ENCODE measurements at places on chromosomes 13 and 19.

- DNase-seq, result peak; percentile 54
- no peaks in the 10 kb centered on the region for H3K27me3 ChIP-seq
- no peak overlapping the region for H3K27ac ChIP-seq
Measured at GRCh38 chr13:110646442-110647364, 31.4 kb downstream of the NAXD start.

DNA sequence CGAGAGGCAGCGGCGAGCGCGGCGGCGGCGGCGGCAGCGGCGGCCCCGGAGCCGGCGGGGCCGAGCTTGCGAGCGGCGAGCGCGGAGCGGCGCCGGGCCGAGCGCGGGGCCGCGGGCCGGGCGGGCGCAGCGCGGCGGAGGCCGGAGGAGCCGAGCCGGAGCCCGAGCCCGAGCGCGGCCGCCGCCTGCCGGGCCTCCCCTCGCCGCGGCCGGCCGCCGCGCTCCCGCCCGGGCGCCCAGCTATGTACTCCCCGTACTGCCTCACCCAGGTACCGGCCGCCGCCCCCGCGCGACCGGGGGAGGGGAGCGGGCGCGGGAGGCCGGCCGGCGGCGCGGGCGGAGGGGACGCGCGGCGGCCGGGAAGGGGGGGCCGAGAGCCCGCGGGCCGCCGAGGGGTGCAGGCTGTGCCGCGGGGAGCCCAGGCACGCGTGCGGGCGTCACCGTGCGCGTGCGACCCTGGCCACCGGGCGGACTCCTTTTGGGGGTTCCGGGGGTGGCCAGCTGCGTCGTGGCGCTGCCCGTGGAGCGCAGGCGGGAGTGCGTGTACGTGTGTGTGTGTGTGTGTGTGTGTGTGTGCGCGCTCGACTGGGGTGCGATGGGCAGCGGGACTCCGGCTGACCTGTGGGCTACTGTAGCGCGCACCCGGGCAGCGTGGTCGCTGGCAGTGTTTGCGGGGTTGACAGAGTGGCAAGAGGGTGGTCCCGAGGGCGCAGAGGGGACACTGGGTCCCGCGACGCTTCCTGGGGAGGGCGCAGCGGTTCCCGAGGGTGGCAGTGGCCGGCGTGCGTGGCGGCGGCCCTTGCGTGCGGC, 526 bp downstream of the NFIX start:
- peaks cover 3% of the 10 kb centered on the region for H3K4me1 ChIP-seq
- no peaks in the 10 kb centered on the region for H3K36me3 ChIP-seq
- peak overlapping the region; percentile 95 for H3K27ac ChIP-seq
- peak overlapping the region; percentile 97 for H3K4me3 ChIP-seq
- DNase-seq, result peak; percentile 72

DNA sequence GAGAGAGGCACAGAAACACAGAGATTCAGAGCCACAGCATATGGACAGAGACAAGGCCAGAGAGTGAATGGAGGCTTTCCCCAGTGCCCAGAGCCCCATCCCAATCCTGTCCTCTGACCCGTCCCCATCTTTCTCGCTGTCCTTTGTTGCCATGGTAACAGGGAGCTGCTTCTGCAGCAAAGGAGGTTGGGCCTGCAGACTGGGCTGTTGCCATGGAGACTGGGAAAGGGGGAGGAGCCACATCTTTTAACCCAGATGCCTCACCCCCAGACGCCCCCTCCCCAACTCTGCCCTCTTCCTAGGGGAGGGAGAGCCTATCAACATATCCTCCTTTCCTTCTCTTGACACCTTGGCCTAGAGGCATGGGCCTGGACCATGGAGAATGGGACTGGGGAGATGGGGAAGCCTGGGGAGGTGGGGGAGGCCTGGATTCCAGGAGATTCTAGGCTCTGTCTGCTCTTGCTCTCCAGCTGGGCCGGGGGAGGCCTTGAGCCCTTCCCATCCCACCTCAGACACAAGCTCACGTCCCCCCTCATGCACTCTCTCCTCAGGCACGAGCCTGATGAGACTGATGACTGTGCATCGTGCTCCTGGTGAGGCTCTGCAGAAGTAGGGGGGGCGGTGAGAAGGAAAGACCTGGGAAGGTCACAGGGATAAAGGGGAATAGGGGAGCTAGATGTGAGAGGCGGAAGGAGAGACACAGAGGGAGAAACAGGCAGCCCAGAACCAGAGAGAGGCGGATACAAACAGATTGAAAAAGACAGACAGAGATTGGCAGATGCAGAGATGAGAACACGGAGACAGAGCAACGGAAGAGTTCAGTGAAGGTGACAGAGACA, 2.1 kb upstream of the ATP1A3 start:
- no peak overlapping the region for H3K4me3 ChIP-seq
- H3K36me3 ChIP-seq, result no peaks in the 10 kb centered on the region
- no peaks in the 10 kb centered on the region for H3K4me1 ChIP-seq
- no peak overlapping the region for H3K27ac ChIP-seq

DNA sequence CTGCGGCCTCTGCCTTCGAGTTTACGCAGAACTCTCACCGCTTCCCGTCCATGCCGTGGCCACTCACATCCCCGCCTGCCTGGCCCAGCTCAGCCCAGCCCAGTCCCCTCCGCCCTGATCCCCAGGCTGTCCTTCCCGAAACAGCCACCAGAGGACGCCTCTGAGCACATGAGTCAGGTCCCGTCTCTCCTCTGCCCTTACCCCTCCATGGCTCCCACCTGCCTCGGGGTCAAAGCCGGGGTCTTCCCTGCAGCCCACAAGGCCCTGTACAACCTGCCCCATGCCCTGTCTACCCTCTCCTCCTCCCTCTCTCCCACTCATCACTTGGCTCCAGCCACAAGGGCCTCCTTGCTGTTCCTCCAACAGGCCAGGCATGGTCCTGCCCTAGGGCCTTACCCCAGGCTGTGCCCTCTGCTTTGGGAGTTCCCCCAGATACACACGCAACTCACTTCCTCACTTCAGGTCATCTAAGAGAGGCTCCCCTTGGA, 8.1 kb upstream of the SEMA6B start:
- H3K27me3 ChIP-seq, result no peaks in the 10 kb centered on the region
- no peak overlapping the region for H3K4me3 ChIP-seq
- no peaks in the 10 kb centered on the region for H3K4me1 ChIP-seq
- no peak for DNase-seq

DNA sequence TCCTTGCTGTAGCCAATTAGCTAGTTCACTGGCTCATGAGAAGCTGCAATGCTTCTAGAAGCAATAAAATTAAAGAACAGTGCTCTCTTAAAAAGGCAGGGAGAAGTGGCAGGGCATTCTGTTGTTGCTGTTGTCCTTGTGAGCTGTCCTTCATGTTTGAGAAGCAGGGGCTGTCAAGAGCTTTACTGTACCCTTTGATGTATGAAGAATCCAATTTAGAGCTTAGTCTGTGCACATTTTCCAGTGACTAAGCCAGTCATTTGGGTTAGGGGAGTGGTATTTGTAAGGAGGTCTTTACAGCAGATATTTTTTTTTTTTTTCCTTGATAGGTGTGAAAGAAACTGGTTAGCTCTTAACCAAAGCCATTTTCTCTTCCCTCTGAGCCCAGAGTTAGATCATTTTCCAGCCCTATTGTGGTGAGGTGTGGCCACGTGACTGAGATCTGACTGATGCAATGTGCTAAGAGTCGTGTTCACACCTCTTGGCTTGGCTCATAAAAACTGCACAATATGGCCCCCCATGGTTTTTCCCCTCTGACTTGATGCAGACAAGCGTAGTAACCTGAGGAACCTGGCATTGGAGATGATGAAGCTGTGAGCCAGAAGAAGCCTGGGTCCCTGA, 309.6 kb upstream of the TMTC4 start:
- H3K27ac ChIP-seq, result no peak overlapping the region
- no peaks in the 10 kb centered on the region for H3K36me3 ChIP-seq
- no peak for DNase-seq
- no peaks in the 10 kb centered on the region for H3K27me3 ChIP-seq
- H3K4me3 ChIP-seq, result no peak overlapping the region

DNA sequence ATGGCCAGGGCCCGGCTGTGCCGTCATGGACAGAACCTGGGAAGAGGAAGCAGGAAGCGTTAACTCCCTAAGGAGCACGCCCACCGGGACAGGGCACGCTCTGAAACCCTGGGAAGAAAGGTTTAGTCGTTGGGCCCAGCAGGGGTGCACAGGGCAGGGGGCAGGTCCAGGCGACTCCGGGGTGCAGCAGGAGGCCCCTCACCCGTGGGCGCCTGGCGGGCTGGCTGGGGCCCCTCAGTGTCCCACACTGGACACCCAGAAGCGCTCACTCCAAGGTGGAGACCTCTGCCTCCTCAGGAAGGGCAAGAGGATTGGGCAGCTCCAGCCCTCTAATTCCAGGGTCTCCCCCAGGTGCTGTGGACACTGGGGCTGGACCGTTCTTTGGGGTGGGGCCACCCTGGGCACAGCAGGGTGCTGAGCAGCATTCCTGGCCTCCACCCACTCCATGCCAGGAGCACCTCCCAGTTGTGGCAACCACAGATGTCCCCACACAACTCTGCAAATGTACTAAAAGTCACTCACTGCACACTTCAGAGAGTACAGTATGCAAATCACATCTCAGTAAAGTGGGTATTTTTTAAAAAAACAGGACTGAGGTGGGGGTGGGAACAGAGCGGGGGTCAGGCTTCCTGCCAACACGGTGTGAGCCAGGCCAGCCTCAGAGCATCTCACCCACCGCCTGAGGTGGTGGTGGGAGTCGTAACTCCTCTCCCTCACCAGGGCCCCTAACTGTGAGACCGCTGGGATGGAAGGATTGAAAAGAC, 35.2 kb downstream of the PIP5K1C start:
- H3K4me3 ChIP-seq, result no peak overlapping the region
- H3K36me3 ChIP-seq, result peaks cover 56% of the 10 kb centered on the region
- no peak overlapping the region for H3K27ac ChIP-seq
- no peaks in the 10 kb centered on the region for H3K27me3 ChIP-seq
- DNase-seq, result no peak

DNA sequence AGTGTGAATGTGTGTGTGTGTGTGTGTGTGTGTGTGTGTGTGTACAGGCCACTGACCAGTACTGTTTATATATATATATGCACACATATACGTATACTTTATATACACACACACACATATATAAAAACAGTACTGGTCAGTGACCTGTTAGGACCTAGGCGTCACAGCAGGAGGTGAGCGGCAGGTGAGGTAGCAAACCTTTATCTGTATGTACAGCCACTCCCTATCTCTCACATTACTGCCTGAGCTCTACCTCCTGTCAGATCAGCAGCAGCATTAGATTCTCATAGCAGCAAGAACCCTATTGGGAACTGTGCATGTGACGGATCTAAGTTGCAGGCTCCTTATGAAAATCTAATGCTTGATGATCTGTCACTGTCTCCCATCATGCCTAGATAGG, 34.5 kb downstream of the TBC1D4 start:
- H3K27me3 ChIP-seq, result no peaks in the 10 kb centered on the region
- H3K36me3 ChIP-seq, result no peaks in the 10 kb centered on the region
- no peak overlapping the region for H3K27ac ChIP-seq
- H3K4me1 ChIP-seq, result no peaks in the 10 kb centered on the region
- no peak for DNase-seq

DNA sequence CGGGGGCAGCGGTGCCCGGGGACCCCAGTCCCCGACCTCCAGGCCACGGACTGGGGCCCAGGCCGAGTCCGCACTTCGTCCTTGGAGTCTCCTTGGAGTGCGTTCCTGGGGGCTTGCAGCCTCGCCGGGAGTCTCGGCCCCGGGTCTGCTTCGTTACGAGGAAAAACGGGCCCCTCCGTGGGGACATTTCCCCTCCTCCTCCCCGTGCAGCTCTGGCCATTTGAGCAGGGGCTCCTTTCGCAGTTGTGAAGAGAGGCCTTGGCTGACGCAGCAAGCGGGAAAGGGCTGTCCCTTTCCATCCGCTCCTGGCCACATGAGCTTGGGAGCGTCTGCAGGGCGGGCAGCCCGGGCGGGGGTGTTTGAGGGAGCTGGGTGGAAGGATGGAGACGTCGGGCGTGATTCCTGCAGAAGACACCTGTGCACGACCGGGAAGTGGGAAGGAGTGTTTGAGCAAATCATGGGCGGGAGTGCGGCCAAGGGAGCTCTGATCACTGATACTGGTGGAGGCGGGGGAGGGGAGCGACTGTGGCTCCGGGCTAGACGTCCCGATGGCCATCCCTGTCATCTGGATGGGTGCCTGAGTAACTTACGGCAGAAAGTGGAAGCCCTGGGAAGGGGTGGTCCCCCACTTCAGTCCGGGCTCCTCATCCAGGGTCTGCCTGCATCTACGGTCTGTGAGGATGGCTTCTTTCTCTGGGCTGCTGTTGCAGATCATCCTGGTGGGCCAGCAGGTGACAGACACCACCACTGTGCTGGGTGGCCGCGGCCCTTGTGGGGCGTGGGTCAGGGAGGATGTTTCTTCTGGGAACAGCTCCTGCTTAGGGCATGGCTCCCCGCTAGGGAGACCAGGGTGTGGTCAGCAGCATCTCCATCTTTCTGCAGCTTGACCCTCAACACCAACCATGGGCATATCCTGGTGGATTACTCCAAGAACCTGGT, 736 bp downstream of the GPI start:
- H3K36me3 ChIP-seq, result peaks cover 18% of the 10 kb centered on the region
- no peaks in the 10 kb centered on the region for H3K27me3 ChIP-seq
- peak overlapping the region; percentile 82 for H3K27ac ChIP-seq
- peak; percentile 73 for DNase-seq

DNA sequence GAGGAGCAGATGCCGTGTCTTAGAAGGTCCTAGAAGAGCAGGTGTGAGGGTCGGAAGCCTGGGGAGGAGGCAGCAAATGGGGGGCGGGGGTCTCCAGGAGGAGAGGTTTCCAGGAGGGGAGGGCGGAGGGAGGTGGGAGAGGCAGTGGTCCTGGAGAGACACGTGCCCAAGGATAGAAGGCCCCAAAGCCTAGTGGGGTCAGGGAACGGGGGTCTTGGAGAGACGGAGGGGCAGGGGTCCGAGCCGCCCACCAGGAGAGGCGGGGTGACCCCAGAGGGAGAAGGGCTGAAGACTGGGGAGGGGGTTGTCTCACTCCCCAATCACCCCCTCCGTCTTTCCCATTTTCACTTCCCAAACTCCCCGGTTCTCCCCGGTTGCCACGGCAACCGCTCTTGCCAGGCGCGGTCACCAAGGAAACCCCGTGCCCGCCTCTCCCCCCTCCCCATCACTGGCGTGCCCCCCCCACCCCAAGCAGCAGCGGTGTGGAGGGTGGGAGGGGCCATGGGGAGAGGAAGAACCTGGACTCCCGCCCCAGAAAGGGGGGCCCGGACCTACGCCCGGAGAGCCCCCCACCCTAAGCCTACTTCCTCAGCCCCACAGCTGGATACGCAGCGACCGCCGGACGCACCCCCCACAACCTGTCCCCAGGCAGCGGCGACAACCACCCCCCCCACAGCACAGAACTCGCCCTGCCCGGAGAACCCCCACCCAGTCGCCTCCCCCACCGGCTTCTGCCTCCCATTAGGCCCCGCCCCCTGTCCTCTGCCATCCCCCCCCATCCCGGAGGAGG, 988 bp downstream of the LRRC4B start:
- peak overlapping the region; percentile 25 for H3K4me3 ChIP-seq
- no peaks in the 10 kb centered on the region for H3K36me3 ChIP-seq
- H3K27me3 ChIP-seq, result peaks cover 11% of the 10 kb centered on the region
- no peak for DNase-seq

GRCh38 chr13:110877737-110878258, 37.1 kb downstream of the ANKRD10 start:
- peaks cover 5% of the 10 kb centered on the region for H3K4me1 ChIP-seq
- no peak overlapping the region for H3K27ac ChIP-seq
- no peak for DNase-seq
